ENCODE measurements at places on chromosomes 7 and 10.

DNA sequence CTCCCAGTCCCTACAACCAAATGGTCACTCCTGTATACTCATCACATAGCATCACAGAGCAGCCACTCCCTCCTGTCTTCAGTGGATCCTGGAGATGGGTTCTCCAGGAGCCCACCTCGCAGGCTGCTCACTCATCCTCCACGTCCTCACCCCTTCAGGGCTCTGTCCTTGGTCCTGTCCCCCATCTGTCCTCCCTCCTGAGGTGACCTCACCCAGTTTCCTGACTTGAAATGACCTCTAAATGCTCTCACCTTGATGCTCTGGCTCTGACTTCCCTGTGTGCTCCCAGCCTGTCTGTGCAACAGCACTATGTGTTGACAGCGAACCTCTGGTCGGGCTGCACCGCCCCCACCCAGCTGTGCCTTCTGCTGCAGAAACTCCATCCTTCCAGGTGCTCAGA is 2.1 kb upstream of the PPP2R2D start:
- DNase-seq, result no peak

DNA sequence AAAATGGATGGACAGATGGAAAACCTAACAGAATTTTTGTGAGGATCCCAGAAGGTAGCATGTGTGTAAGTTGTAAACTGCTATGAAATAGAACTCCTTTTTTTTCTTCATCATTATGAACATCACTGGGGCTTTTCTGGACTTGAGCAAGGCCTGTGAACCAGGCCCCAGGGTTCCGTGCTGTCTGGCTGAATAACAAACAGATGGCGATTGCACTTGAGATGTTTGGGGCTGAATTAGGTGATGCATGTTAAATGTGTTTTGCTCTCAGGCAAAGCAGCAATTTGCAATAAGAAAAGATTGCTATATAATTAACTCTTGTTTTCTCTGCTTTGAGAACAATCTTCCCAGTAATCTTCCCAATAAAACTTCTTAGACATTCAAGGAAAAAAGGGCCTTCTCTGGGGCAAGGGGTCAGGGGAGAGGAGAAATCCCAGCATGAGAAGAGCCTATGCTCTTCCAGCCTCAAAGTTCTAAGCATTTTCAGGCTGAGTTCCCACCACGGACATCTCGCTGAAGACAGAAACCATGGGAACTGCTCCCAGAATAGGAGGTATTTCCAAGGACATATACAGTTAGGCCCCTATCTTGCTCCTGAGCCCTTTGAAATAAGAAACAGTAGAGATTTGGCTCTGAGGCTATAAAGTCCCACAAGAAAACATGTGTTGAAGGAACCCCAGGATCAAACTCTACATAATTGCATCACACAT is 98.7 kb downstream of the ITIH5 start:
- no peak for DNase-seq

- no peak for DNase-seq
These were observed 96.2 kb downstream of the C10orf105 start for GRCh38 chr10:71623098-71623985.

- no peak for DNase-seq
These were observed 135.7 kb downstream of the SDK1 start for GRCh38 chr7:3436746-3437145.

- peak; percentile 7 for DNase-seq
These were observed 17.6 kb upstream of the EXOC6 start for GRCh38 chr10:92830478-92831389.

GRCh38 chr7:22150221-22150620 is 204.5 kb upstream of the CDCA7L start:
- DNase-seq, result no peak

GRCh38 chr10:5858811-5859210 is 30.9 kb downstream of the ANKRD16 start:
- no peak for DNase-seq

- DNase-seq, result no peak
These were observed 852.4 kb downstream of the SORCS1 start for GRCh38 chr10:106312087-106312486.
